ENCODE measurements at places on chromosomes 1 and 21.

DNA sequence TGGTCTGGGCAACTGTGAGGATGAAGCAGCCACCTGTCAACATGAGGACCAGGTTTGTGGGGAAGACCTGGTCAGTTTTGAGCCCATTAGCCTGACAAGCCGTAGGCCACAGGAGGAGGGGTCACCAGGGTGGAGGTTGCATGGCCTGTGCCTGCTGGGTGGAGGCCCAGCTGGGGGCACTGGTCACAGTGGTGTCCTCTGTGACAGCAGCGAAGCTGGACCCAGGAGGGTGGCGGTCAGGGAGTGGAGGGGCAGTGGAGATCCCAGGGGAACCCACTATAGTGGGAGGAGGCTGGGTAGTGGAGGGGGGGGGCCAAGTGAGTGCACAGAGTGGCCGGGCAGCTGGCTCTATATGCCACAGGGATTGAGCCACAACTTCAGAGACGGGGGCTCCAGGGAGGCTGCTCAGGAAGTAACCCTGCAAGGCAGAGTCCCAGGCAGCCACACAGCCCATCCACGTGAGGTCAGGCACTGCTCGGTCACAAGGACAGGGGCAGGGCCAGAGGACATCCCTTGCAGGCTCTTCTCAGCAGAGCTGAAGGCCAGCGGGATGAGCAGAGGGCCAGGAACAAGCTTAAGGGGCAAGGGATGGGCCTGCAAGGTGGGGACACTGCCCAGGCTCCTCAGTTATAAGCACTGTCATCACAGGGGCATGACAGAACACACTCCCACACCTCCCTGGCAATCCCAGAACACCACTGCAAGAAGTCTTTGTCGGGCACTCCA is 2.3 kb upstream of the C1orf35 start:
- DNase-seq, result no peak

GRCh38 chr21:41615613-41616012 is 107.7 kb upstream of the TMPRSS2 start:
- DNase-seq, result no peak

DNA sequence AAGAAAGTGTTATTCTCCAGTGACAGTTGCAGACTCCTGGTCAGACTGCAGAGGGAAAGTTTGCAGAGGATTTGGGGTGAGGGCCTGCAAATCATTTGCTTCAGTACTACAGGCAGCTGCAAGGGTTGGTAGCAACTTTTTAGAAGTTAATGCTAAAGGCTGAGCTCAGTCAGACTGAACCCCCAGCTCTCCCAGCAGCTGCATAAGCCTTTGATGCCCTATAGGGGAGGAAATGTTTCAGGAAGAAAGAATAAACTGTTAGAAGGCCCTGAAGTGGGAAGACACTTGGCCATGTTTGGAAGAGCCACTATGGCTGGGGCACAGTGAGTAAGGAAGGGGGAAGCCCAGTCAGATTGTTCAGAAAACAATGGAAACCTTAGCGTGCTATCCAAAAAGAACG is 383.6 kb downstream of the TTLL7 start:
- no peak for DNase-seq

DNA sequence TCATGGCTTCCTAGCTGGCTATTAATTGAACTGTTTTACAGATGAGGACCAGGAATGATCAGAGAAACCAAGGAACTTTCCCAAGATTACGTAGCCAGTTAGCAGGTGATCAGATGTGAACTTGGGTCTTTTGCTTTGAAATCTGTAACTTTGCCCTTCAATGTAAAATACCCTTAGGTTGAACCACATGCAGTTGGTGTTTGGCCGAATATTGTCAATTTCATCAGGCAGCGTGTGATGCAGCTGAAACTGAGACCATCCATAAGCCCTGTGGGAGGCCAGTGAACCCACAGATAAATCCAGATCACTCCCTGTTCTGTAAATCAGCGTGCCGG is 150.8 kb downstream of the ETS2 start:
- DNase-seq, result no peak

DNA sequence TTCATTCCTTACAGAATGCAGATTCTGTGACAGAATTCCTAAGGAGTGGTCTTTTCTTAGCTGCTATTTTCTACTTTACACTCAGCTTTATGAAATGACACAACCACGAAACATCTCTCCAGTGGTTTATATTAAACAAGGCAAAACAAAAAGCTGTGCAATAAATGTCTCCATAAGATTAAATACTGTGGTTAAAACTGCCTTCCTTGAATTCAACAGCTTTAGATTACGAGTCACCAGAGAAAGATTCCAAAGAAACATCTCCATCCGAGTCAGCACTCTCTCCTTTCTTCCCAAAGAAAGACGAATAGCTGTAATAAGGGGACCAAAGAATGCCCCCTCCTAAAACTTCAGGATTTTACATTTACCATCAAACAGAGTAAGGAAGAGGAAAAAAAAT is 4.6 kb upstream of the C1orf87 start:
- DNase-seq, result no peak

DNA sequence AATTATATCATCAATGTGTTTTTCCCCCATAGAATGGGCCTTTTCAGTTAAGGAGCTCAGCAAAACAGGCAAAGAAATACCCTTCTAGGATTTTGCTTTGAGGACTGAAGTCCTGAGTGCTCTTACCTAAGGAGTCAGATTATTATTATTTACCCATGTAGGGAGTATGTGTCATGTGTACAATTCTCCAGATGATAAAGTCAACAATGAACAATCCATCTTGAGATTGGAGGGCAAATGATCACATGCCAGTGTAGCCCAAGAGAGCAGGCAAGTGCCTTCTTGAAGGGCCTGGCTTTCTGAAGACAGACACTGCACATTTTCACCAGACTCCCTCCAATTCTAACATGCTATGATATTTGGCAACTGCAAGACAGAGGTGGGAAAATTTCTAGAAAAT is 159.7 kb downstream of the PCNX2 start:
- DNase-seq, result no peak
